ENCODE measurements at places on chromosomes 6 and 20. TPM values are rescaled to one million over a fixed set of nuclear protein-coding genes. Genes with fewer than 3 reads are reported as not detected.
A peak's percentile ranks its signal among the peaks of the same experiment; 100 is the strongest.

CFAP206 gene
- total RNA-seq, result 1.0 TPM

GRCh38 chr6:33846226-33846625 lies 42.4 kb upstream of the MLN start:
- no peaks in the 10 kb centered on the region for H3K36me3 ChIP-seq
- no peaks in the 10 kb centered on the region for H3K27me3 ChIP-seq
- peaks cover 25% of the 10 kb centered on the region for H3K4me1 ChIP-seq
- DNase-seq, result no peak
- H3K4me3 ChIP-seq, result no peak overlapping the region
- no peak overlapping the region for H3K27ac ChIP-seq

RHAG gene
- not detected for total RNA-seq

SAMD3 gene
- 0.38 TPM for total RNA-seq

DNA sequence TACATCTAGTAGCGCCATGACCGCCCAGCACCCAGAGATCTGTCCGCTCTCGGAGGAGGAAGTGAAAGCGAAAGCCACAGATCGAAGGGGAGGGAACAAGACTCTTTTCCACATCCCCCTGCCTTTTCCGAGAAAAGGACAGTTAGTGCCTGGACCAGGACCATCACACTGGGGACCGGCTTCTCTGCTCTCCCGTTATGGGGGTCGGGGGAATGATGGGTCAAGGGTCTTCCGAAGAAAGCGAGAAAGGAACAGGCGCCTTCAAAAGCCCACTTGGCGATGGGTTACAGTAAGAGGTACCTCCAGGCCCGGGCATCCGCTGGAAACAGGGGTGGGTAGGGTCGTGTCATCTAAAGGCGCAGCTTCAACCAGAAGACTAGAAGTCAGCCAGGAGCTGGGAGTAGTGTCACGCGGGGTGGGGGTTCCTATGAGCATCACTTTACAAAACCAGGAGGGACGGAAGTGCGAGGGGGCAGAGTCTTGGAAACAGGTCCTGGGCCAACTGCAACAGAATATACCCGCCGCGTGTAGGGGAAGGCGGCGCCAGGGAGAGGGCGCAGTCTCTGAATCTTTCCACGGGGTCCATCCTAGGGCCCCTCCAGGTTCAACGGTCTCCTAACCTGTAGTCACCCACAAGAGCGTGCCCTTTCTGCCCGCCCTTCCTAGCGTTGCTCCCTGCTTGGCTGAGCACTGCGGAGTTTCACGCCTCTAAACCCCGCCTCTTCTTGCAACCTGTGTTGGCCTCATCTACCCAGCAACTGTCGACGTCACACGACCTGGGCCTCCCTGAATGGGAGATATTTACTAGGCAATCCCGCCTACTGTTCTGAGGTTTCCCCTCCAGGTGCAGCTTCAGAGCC lies at the start of gene PSMB8:
Gene PSMB8 (minus strand): TSS at position 69 of the 860 bp plus-strand sequence. CDS start 51 bp downstream, at position 18.
- peaks cover 16% of the 10 kb centered on the region for H3K36me3 ChIP-seq
- peaks cover 66% of the 10 kb centered on the region for H3K27me3 ChIP-seq
- peak within 1 kb of the TSS; percentile 82 for H3K27ac ChIP-seq
- H3K4me3 ChIP-seq, result peak within 1 kb of the TSS; percentile 93
- DNase-seq, result peak; percentile 86
- peaks cover 10% of the 10 kb centered on the region for H3K4me1 ChIP-seq

DNA sequence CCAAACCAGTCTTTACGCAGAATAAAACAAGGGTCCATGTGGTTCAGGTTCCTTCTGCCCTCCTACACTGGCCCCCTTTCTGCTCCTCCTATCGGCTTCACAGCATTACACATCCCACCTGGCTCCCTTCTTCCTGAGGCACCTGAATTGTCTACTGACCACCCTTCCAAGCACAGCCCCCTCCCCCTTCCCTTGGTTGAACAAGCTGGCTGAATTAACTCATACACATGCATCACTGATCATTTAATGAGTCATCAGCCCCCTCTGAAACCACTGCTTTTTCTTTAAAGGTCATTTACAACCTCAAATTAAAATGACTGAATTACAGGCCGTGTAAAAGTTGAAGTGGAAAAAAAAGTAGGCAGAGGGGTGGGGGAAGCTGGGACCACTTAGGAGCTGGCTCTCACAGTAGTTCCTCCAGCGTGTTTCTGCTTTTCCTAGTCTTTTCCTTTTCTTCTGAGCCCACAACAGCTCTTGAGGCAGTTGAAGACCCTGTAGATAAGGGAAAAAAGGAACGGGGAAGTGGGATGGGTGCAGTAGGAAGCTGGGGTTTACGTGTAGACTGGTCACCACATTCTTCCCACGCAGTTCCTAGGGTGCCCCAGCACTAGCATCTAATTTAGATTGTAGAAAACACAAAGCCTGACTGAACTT lies 67.6 kb downstream of the FYN start:
- peaks cover 20% of the 10 kb centered on the region for H3K4me1 ChIP-seq
- peak overlapping the region; percentile 20 for H3K27ac ChIP-seq
- no peak for DNase-seq
- H3K27me3 ChIP-seq, result no peaks in the 10 kb centered on the region
- H3K4me3 ChIP-seq, result no peak overlapping the region

GRCh38 chr6:53922539-53922981 lies 127.8 kb downstream of the LRRC1 start:
- peak overlapping the region; percentile 82 for H3K27ac ChIP-seq
- peaks cover 45% of the 10 kb centered on the region for H3K4me1 ChIP-seq
- peaks cover 17% of the 10 kb centered on the region for H3K36me3 ChIP-seq
- no peak for DNase-seq

NELFE gene
- 55.5 TPM for total RNA-seq

DNA sequence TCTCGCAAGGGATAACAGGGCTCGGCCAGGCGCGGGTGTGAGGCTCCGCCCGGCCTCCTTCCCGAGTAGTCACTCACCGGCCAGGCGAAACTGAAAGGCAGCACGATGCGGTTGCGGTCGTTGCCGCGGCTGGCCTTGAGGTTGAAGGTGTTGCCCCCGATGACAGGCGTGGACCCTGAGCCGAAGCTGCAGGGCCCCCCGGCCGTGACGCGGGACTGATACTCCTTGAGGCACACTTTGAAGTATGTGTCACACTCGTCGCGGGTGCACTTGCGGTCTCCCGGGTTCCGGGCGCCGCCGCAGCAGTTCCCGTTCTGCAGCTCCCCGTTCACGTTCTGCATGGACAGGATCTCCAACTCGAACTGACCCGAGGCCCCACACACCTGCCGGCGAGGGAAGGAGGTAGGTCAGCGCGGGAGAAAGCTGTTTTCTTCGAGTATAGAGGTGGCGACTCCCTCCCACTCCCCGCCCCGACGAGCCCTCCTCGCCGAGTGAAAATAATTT lies 1.1 kb downstream of the JAG1 start:
- peaks cover 6% of the 10 kb centered on the region for H3K27me3 ChIP-seq
- DNase-seq, result no peak
- peak overlapping the region; percentile 94 for H3K27ac ChIP-seq
- peaks cover 3% of the 10 kb centered on the region for H3K36me3 ChIP-seq

GRCh38 chr20:25309395-25310267 lies 61.7 kb downstream of the PYGB start:
- no peak for DNase-seq
- H3K4me1 ChIP-seq, result peaks cover 13% of the 10 kb centered on the region
- H3K4me3 ChIP-seq, result no peak overlapping the region
- no peak overlapping the region for H3K27ac ChIP-seq
- peaks cover 3% of the 10 kb centered on the region for H3K36me3 ChIP-seq
- H3K27me3 ChIP-seq, result no peaks in the 10 kb centered on the region

PMEPA1 gene
- 40.7 TPM for total RNA-seq

Data from mesothelial cell of epicardium (in vitro differentiated cells).